Stimulated activated CD4-positive, alpha-beta T cell treated with anti-CD3 and anti-CD28 coated beads, Interleukin-15, amount 100 ng/mL, for 1 hour (primary cell): ENCODE measurements at places on chromosomes 1 and 21.

- DNase-seq: no peak
These were observed 4.3 kb downstream of the NTMT2 start for GRCh38 chr1:170150016-170150415.

- peak; percentile 40 for DNase-seq
These were observed 54.3 kb upstream of the HNRNPU start for GRCh38 chr1:244918421-244919319.

GRCh38 chr1:65229754-65230339, 79.5 kb upstream of the DNAJC6 start:
- DNase-seq: no peak

DNA sequence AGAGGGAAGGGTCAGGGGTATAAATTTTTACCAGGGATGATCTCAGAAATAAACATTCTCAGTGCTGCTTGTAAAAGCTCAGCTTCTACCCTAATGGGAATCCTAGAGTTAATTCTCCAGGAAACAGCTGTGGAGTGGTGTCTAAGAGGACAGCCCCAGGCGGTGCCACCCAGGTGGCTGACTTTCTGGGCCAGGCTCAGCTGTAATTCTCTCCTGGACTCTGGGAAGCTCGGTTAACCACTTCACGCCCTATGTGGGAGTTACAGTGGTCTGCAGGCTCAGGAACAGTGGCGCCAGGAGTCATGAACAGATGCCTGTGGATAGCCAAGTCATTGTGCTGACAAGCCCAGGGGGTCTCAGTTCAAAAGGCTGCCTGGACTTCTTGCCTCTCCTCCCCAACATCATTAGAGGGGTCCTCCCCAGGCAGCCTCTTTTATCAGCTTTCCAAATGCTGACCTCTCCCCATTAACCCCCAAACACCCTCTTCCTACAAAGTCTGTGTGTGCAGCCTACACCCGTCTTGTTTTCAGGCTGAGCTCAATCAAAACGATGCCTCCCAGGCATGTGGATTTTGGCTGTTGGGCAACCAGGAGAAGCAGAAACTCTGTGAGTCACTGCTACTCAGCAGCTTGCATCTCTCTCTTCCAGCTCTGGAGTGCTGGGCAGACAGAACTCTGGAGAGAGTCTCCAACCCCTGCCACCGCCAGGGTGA, 1.2 kb downstream of the HHIPL2 start:
- no peak for DNase-seq

- no peak for DNase-seq
These were observed 50.4 kb upstream of the CXADR start for GRCh38 chr21:17462276-17462981.

DNA sequence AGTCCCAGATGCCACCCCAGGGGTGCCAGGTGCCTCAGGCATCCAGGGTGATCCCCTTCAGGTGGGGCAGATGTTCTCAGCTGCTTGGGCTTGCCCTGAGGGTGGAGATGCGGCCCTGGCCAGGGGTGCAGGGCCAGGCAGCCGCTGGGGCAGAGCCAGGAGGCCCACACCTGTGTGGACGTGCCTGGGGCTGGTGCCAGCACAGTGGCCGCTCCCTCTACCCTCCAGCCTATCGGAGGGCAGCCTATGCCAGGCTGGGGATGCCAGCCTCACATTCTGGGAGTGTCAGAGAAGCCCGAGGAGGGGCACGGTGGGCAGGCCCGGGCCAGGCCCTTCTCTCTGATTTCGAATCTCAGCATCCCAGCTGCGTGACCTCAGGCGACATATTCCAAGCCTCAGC, 96.5 kb upstream of the WNT4 start:
- no peak for DNase-seq

DNA sequence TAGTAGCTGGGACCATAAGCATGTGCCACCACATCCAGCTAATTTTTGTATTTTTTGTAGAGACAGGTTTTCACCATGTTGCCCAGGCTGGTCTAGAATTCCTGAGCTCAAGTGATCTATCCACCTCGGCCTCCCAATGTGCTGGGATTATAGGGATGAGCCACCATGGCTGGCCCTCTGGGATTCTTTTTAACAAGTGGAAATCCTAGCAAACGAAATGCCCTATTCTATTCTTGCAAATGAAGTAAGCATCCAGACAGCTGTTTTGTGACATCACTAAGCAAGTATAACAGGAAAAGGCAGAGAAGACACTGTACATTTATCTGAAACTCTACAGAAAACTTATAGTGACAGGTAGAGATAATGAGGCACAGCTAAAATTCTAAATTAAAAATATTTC, 86.4 kb downstream of the DDAH1 start:
- DNase-seq: no peak

- no peak for DNase-seq
These were observed 765 bp upstream of the BMP8A start for GRCh38 chr1:39490596-39491145.

DNA sequence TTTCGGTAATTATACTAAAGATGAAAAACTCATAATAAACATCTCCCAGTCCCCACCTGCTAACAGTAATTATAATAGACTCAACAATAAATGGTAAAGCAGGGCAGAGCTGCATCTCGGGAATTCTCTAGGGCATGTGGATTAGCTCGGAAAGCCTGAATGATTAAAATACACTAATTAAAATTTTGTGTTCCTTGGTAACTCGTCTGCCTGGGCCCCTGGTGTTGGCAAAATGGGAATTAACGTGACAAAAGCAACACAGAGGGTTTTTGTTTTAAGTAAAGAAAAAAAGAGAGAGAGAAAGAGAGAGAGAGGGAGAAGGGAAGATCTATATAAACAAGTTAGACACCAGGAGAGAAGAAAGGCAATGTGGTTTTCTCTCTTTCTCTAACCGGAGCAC, 62.1 kb downstream of the CASZ1 start:
- no peak for DNase-seq

DNA sequence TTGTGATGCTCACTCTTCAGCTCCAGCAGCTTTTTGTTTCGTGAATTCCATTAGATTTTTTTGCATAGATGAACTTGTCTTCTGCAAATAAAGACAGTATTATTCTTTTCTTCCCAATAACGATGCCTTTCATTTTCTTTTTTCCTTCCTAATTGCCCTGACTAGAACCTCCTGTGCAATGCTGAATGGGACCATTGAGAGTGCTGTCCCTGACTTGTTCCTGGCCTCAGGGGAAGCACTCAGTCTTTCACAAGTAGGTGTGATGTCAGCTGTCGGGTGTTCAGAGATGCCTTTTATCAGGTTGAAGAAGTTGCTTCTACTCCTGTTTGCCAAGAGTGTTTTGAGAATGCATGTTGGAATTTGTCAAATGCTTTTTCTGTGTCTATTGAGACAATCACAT, 64.3 kb upstream of the ADARB1 start:
- no peak for DNase-seq

DNA sequence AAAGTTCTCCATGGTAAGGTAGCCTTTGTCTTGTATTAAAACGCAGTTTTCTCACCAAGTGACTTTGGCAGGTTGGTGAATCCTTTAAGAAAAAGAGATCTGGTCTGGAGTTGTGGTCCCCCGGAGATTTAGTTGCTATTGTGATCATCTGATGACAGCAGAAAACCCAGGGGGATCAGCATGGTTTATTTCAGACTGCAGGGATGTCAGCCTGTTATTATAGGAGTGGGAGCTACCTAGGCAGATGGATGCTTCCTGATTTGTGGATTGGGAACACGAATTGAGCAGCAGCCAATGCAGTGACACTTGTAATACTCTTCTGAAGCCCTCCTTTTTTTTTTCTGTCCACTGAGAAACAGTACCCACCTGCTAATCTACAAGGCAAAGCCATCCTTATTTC, 150.2 kb downstream of the ST6GALNAC3 start:
- DNase-seq: no peak

DNA sequence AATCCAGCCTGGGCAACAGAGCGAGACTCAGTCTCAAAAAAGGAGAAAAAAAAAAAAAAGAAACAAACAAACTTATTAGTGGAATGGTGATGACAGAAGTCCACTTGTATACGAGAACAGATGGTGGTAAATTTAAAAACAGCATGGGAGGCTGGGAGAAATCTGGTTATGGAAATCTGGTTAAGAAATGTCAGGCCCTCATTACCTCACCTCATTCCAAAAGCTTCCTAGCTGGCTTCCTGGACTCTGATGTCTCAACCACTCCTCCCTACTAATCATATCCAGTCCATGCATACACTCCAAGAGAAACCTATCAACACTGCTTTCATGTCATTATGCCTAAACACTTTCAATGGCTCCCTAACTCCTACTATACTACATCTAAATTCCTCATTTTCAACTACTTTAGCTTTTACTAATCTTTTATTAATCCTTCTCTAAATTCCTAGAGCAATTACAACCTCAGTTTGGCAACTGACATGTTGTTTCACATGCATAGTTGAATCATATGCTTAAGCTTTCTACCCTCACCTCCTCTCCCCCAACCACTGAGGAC, 52.9 kb downstream of the FOXJ3 start:
- no peak for DNase-seq

DNA sequence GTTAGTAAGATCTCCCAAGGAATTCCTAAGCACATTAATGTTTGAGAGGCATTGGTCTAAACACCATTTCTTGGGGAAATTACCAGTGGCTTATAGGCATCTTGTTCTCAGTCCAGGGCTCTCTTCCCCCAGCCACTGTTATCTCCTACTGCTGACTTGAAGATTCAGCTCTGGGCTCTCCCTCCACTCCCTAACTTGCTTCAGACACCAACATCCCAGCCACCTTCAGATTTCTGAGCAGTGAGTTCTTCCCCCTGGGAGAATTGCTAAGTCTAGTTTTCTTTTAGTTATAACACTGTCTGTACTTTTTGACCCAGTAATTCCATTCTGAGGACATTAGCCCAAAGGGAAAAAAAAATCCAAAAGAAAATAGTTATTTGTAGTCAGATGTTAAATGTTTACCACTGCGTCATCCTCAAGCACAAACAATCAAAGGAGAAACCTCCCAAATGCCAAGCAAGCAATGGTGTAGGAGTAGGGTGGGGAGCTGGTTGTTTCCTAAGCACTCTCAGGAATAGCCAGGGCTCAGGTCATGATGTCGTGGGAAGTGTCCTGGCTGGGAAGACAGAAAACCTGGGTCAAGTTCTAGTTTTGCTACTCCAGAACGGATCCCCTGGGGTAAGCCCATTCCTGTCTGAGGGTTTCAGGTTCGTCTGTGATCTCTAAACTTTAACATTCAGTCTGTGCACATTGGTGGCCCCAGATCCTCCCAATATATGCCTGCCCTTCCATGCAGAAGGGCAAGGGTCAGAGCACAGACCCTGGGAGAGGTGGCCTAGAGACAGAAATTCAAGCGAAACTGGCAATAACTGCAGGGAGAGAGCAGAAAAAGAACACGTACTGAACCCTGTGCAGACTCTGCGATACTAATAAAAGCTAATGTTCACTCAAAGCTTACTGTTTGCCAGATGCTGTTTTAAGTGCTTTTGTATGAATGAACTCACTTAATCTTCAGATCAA, 191.1 kb upstream of the FGGY start:
- no peak for DNase-seq

DNA sequence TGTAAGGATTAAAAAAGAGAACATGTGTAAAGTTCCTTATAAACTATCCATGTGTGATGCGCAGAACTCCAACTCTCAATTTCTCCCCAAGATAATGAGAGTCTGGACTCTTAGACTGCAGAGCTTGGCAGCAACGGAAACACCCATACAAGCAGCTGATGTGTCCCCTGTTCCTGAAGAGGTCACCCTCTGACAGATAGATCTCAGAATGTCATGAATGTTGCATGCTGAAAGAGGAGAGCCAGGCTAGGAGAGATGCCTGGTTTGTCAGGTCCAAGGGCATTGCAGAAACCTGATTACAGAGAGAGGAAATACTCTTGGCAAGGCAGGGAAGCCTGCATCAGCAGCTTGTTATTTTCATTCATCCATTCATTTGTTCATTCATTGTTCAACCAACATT, 24.2 kb downstream of the MTARC1 start:
- DNase-seq: no peak

GRCh38 chr1:62286786-62287224, 32.4 kb downstream of the KANK4 start:
- DNase-seq: no peak

GRCh38 chr1:162219461-162219860, 150.0 kb downstream of the NOS1AP start:
- DNase-seq: no peak

- no peak for DNase-seq
These were observed 257.5 kb downstream of the LRRC40 start for GRCh38 chr1:69947837-69948236.

- DNase-seq: no peak
These were observed 26.6 kb downstream of the PAFAH2 start for GRCh38 chr1:25971066-25971810.

DNA sequence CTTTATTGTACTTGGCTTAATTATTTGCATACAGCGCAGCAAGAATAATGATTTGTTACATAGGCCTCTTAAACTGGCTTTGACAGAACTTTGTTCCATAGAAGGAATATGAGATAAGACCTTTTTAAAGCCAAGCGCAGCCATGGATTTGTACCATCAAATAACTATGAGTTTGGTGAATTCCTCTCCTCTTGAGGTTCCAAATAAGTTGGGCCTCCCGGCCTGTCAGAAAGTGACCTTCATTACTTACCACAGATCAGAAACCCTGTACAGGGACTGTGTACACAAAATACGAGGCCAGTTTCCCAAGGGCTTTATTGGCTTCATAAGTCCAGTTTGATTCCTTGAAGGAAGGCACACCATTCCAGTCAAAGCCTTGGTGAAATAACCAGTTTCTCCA, 21.8 kb upstream of the HSD3B1 start:
- DNase-seq: no peak

- no peak for DNase-seq
These were observed 31.2 kb upstream of the THEM4 start for GRCh38 chr1:151940541-151940940.

GRCh38 chr21:36860736-36861594, 105.5 kb downstream of the HLCS start:
- no peak for DNase-seq

DNA sequence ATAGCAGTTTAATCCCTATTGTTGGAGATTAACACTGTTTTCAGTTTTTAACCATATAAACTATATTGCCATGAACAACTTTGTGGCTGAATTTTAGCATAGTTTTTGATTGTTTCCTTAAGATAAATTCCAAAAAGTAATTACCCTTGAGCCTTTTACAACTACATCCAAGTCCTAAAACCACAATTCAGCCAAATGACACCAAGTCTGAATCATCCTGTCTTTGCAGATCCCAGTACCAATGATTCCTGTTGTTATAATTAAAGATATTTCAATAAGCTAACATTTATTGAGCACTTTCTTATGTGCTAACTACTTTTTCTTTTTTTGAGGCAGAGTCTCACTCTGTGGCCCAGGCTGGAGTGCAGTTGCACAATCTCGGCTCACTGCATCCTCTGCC, 35.6 kb downstream of the IL23R start:
- no peak for DNase-seq

GRCh38 chr1:100443811-100444571, 91.7 kb downstream of the CDC14A start:
- DNase-seq: no peak
